Activated CD4-positive, alpha-beta T cell treated with anti-CD3 and anti-CD28 coated beads, Interleukin-2, amount 50 U/mL, for 48 hours (primary cell): ENCODE measurements at places on chromosomes 2 and 18.

DNA sequence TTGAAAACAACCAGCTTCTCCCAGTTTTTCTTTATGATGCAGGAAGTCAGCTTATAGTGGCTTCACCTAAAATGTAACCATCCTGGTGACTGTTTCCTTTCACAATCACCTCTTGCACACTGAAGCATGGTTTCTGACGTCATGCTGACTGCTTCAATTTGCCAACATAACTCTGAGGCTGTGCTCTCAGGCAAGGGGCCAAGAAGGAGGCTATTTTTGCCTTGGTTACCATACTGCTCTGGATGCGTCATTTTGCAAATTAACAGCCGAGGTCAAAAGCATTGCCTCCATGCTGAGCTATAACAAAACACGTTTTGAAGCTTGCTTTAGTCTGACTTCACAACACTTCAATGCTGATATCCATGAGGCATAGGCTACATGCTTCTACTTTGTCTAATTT, 397.8 kb downstream of the METTL4 start:
- no peak for DNase-seq

DNA sequence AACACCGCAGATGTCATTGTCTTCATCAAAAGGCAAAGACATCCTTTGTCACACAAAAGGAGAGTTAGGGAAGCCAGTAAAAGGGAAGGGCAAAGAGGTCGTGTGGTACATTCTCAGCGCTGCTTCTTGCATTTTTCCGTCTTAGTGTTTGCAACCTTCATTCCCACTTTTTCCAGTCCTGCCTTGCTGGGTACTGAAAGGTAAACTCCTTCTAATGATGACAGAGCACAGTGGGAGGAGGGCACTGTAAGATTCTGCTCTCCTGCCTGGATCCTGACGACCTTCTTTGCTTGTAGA, 424.3 kb upstream of the MEX3C start:
- no peak for DNase-seq

DNA sequence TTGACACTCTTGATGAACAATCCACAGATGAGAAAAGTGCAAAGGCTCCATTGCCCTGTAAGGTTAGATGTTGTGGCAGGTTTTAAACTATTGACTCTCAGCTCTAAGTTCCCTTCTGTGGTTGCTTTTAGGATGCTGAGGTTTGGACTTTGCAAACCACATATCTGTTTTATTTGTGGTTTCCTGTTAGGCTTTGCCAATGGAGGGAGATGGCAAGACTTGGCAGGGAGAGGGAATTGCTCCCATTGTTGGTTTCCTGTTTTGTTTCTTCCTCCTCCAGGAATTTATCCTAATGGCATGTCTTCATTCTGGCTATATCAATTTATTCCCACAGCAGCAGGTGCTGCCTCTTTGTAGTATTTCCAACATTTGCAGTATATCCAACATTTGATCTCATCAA, 772.3 kb downstream of the LRRTM4 start:
- no peak for DNase-seq

DNA sequence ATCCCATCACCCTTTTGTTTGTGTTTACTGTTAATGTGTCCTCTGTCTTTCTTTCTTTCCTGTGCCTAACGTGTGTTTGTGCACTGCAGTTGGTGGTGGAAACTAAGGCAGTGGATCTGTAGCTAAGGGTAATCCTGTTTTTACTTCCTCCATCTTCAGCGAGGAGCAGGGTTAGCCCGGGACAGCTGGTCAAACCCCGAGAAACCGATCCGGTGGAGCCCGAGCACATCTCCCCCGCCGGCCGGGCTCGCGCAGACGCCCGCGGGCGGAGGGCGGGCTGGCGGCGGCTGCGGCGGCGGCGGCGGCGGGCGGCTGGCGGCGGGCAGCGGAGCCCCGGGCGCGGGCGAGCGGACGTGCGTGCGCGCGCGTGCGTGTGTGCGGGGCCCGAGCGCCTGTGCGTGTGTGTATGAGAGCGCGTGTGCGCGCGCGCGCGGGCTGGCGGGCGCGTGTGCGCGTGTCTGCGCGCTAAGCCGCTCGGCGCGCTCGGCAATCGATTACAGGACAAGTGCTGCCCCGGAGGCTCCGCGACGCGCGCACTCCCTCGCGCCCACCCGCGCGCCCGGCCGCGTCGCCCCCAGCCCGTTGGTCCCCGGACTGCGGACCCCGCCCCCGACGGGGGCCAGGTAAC, at the start of gene IKZF2:
TSS of gene IKZF2 (minus strand) at position 176 of the 628 bp plus-strand sequence. CDS start 2,983 bp downstream, outside the sequence.
- peak; percentile 55 for DNase-seq

- no peak for DNase-seq
Measured at GRCh38 chr2:60529136-60529784, 24.2 kb downstream of the BCL11A start.

GRCh38 chr18:449374-449773, 51.1 kb downstream of the COLEC12 start:
- DNase-seq, result no peak

- no peak for DNase-seq
Measured at GRCh38 chr2:67486041-67486796, 89.1 kb downstream of the ETAA1 start.

DNA sequence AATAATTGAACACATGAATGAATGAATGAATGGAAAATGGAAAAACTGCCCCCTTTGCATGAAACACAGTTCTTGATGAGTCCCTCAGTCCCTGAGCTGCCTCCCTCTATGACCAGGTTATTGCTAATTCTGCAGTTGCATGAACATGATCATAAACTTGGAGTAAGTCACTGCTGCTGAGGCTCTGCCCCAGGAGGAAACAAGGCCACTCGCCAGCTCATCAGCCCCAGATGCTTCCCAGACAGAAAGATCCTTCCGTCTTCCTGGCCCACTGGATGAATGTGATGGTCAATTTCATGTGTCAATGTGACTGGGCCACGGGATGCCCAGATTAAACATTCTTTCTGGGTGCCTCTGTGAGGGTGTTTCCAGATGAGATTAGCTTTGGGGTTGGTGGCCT, 16.4 kb downstream of the GPR45 start:
- DNase-seq, result no peak

- DNase-seq, result no peak
Measured at GRCh38 chr18:23538870-23539269, 35.6 kb downstream of the RMC1 start.

DNA sequence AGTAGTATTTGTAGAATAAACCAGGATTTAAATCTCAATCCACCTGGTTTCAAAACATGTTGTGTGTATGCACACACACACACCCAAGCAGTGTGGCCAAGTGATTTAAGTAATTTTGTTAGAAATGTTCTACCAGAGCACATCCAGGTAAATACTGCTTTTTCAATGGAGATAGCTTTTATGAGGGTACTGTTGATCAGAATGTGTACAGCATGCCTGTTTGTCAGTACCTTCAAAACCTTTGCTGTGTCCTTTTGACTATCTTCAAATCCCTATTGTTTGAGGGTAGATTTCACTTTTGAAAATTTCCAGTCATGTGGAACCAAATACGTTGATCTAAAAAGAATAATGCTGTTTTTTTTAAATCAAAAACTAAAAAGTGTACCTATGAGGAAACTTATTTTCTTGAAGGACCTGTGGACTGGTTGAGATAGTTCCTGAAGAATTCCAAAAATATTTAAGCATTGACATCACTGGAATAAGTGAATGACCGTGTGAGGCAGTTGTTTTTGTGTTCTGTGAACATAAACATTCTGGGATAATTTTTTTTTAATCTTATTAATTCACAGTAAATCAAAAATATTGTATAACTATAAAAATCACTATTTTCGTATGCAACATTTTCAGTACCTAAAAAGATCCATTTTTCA, 70.9 kb downstream of the PTRHD1 start:
- DNase-seq, result no peak

- DNase-seq, result no peak
Measured at GRCh38 chr18:2716394-2717326, 61.1 kb downstream of the SMCHD1 start.

- no peak for DNase-seq
Measured at GRCh38 chr2:107719836-107720235, 106.9 kb upstream of the RGPD4 start.

DNA sequence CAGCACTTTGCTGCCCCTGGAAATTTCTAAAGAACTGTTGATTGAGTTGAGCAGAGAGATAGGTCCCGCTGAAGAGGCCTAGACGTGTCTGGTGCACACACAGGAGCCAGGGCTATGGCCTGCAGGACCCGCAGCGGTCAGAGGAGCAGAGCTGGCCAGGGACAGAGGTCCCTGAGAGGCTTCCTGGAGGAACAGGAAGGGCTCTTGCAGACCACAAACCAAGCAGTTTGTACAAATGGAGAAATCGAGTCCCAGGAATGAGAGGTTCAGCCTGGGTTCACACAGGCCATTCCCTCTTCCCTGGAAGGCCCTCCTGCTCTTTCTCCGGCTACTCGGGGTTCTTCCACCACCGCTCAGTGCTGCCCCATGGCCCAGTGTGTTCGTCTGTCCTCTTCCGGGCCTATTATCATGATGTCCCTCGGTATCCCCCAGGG, 1.2 kb upstream of the BIN1 start:
- no peak for DNase-seq

DNA sequence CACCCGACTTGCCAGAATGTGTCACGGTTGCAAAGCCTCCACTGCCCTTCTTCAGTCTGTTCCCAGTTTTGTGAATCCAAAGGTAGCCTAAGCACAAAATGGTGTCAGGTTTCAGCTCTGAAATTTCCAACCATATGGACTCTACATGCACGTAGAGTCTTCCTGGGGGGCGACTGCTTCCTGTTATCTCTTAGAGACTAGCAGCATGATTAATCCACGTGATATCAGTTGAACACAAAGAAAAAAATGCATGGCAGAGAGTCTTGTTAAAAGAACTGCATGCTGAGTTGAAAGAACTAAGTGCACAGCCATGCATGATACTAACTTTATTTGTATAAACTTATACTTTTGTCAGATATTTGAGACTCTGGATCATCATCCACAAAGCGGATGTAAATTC, 404.4 kb downstream of the SOCS6 start:
- no peak for DNase-seq

DNA sequence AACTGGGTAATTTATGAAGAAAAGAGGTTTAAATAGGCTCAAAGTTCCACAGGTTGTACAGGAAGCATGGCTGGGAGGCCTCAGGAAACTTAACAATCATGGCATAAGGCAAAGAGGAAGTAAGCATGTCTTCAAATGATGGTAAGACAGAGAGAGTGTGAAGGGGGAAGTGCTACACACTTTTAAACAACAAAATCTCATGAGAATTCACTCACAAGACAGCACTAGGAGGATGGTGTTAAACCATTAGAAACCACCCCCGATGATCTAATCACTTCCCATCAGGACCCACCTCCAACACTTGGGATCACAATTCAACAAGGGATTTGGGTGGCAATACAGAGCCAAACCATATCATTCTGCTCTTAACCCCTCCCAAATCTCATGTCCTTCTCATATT, 34.9 kb downstream of the CFAP210 start:
- no peak for DNase-seq

- no peak for DNase-seq
Measured at GRCh38 chr2:25194576-25195122, 26.3 kb upstream of the POMC start.

DNA sequence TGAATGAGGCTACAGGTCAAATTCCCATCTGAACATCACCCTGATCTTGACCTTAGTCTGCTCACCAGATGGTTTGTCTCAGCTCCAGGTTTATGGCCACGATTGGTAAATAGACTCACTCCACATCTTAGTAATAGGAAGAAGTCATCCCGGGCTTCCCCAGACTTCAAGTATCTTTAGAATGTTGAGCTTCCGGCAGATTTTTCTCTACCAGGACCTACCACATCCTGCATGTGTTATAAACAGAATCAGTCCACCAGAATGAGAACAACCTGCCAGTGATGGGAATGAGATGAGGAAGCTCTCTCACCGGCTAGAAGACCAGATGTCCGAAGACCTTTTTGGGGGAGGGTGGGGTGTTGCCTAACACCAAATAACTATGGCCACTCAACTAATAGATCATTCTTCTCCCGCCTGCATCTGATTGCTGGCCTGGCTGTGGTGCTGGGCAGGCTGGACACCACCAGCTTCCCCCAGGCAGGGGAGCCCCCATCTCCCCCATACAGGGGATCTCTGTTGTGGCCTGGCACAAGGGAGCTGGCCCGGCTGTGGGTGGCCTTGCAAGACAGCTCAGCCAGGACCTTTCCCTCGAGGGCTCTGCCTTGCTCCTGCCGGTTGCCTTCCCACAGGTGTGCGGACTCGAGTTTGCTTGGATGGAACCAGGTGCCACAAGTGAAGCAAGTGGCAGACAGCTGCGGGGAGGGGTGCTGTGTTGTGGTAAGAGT, 88.5 kb downstream of the SH3RF3 start:
- DNase-seq, result no peak

DNA sequence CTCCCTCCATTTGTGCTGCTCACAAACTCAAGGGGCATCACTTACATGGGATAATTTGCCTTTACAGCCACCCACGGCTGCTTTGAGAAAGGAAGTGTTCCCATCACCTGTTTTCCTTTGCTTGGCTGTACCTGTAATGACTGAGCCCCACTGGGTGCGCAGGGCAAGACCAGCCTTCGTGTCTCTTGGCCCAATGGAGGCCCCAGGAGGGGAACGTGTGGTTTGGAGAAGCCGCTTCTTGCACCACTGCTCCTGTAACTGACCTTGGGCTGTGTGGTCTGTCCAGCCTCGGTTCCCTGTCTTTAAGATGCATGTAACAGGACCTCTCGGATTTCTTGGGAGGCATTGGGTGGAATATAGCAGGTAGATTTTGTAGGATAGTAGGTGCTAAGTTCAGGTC, 41.1 kb downstream of the LDLRAD4 start:
- DNase-seq, result no peak

DNA sequence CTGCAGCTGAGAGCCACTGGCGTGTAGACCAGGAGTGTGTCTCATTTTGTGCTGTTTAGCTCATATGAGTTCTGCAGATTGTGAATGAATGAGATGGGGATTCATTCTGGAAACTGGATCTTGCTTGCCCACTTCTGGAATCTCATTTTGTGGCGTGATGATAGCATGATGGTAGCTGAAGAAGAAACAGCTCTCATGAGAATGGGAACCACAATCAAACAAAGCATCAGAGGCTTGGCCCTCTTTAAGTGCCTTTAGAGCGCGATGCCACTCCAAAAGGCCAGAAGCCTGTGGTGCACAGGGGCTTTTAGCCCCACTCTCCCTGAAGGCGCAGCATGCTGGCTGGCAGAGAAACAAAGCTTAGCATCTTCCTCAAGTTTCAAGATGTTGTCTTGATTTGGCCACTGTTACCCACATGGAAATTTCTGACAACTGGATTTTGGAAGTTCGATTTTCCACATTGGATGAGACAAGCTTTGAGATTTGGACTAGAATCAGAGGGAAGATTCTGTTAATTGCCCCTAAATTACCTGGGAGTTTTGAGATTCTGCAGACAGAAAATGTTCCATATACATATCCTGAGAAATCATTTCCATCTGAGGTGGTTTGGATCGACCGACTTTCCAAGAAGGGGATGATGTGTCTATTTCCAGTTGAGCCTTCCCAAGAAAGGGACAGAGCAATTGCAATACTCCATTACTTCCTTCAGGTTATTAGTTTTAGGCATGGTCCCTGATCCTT, 234.5 kb downstream of the VAPA start:
- no peak for DNase-seq

- DNase-seq, result no peak
Measured at GRCh38 chr2:96549967-96550786, 13.6 kb downstream of the ARID5A start.
